ENCODE measurements at places on chromosomes 12 and 14.
A peak's percentile ranks its signal among the peaks of the same experiment; 100 is the strongest.

DNA sequence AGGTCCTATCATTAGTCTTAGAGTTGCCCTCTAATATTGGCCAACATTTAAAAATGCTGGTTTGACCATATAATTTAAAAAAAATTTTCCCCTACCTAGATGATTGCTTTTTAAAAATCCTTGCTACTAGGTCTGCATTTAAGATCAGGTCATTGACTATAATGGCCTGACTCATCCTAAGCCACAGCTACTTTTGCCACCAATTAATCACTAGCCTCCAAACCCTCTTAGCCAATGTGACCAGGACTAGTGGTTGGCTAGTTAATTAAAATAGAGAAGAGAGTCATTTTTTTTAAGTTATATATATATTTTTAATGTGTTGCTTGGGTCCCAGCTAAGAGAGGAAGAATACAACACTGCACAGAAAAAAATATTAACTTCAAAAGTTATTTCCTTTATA is 57.5 kb downstream of the SOS2 start:
- no peak for DNase-seq

GRCh38 chr14:51925980-51926379 is 63.4 kb upstream of the RTRAF start:
- DNase-seq = no peak

DNA sequence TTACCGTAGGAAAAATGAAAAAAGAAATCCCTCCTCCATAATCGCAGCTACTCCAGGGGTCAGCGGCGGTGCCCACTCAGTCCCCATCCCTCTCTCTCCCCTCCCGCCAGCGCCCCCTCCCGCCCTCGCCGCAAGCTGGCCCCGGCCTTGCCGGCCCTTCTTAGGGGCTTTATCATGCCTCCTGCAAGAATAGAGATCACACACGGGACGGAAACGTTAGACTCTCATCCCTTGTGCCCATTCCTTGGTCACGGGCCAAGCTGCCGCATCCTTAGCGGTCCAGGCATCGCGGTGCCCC is 692 bp upstream of the COX14 start:
- no peak for DNase-seq

DNA sequence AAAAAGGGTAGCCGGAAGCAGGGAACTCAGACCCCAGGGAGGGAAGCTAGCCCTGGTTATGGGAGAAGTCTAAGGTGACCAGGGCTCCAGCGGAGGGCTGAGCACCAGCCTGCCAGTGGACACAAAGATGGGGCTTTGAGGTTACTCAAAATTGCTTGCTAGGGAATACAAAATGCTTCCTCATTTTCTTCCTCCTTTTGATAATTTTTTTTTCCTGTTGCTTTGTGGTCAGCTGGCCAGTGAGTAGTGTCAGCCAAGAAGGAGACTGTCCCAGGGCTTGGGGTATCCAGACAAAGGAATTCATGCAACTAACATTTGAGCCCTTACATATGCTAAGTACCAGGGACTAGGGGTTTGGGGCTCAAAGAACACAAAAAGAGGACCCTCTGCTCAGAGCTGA is 206.2 kb downstream of the PPM1H start:
- no peak for DNase-seq

DNA sequence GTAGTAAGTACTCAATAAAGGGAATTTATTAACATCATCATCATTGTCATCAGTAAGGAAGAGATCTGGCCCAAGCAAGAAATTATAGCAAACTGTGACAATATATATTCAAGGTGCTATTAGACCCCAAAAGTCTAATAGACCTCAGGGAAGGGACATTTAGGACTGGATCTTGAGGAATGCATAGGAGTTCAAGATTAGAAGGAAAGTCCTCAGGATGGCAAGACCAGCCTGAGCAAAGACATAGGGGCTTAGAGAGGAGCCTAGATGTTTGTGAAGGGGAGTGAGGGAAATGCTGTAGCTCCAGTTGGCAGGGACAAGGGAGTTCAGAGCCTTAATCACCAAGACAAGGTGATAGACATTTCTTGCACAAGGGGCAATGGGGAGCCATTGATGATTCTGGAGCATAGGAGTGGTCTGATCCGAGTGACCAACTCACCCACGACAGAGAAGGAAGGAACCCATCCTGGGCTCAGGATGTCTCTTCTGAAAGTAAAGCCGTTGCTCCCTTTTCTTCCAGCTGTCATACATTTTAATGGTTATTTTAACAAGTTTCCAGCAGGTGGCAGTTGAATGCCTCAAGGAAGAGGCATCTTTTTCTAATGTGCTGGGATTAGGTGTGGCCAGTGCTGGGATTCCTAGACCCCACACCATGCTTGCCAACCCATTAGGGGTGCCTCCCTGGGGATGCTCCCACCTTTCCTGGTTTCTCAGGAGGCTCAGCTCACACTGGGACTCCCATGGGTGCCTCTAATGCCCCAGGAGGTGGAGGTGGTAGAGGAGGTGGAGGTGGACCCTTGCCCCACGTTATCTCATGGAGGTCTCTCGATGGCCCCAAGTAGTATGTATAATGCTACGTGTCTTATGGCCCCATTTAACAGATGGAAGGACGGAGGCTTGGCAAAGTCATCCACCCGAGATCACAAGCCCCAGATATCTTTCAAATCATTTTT is 37.8 kb downstream of the PHETA1 start:
- DNase-seq = peak; percentile 34

- DNase-seq = no peak
Measured at GRCh38 chr12:109737631-109738030, 24.0 kb downstream of the FAM222A start.

GRCh38 chr12:116919247-116919661 is 8.5 kb downstream of the FBXW8 start:
- no peak for DNase-seq

DNA sequence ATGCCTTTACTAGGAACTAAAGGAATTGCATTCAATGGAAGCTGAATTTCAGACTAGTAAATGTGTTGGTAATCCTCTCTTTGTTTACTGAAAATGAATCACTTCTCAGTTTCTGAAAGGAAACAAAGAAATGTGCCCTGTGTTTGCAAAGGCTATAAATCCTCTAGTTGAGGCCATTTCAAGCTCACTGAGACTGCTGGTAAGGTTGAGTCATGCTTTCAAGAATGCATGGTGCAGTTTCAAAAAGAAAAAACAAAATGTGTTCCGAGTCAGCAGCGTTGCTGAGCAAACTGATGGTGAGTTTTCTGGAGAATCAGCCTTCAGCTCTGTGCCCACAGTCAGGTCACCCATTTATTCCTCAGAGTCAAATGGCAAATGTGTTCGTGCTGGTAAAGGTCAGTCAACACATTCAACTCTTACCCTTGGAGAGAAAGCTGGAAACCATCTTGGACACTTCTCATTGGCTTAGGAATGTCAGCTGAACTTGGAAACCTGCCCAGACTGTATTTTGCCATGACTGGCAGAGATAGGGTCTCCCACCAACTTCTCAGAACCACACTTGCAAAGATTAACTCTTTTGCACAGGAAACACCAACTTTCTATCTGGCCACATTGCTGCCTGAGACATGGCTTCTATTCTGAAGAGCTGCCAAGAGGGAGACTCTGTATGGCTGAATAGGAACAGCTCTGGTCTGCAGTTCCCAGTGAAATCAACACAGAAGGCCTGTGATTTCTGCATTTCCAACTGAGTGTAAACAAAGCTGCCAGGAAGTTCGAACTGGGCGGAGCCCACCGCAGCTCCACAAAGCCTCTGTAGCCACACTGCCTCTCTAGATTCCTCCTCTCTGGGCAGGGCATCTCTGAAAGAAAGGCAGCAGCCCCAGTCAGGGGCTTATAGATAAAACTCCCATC is 484.4 kb downstream of the ATP23 start:
- no peak for DNase-seq

- DNase-seq = no peak
Measured at GRCh38 chr12:97790281-97790680, 327.7 kb downstream of the RMST start.

- no peak for DNase-seq
Measured at GRCh38 chr14:84496677-84497076, 1033.3 kb upstream of the FLRT2 start.

DNA sequence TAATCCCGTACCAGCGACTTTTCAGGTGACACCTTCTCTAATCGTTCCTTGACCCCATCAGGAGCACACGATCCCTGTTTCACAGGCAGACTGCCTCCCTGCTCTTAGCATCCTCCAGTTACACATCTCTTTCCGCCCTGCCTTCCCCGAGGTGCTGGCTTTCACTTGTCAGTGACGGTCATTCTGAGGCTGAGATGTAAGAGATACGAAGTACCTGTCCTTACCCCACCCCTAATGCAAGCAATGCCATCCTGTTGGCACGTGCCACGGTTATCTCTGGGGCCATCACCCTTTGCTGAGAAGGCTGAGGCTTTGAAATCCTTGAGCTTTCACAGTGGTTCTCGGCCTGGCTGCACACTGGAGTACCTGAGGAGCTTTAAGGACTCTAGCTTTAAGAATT is 24.4 kb downstream of the B4GALNT3 start:
- no peak for DNase-seq

GRCh38 chr14:34007902-34008301 is 57.0 kb upstream of the EGLN3 start:
- no peak for DNase-seq

GRCh38 chr14:73776194-73776537 is 62.0 kb upstream of the PNMA1 start:
- DNase-seq = no peak

DNA sequence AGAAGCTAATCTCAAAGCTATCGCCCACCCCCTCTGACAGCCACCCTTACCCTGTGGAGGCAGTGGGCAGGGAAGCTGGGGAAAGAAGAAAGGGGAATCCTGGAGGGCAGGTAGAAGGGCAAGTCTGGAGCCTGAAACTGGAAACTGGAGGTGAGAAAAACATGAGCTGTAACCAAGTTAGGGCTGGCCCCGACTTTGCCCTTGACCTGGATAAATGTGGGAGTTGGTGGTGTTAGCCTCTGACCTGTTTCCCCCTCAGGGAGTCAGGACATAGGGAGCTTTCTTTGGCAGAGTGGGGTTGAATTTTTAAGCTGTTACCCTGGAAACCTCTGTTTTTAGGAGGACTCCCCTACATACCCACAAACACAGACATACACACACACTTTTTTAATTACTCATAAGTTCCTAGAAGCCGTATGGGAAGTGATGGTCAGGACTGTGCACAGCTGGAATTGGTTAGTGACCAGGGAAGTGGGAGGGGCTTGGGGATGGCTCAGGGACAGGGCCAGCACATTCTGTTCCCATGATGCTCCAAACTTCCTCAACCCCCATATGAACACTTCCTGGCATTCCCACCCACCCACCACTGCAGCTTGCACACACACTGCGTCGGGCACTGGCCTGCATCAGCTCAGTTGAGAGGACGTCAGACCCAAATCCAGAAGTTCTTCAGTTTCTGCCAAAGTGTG is 5.0 kb upstream of the MMP19 start:
- DNase-seq = peak; percentile 97

- DNase-seq = no peak
Measured at GRCh38 chr12:3216097-3216496, 138.9 kb downstream of the TSPAN9 start.

DNA sequence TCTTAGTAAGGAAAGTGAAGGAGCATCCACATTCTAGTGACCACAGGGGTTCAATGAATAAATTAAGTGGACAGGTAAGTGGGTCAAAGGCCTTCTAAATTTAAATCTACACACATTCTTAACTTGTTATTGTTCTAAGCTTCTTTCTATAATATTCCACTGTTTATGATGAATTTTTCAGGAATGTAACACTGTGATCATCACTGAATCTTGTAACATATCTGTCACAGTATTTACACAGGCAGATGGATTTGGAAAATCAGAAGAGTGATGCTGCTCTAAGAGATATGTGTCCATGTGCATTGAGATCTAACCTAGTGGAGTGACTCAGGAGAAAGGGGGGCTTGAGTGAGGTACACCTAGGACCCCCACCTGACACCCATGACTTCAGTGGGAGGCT is 115.4 kb upstream of the OVCH1 start:
- DNase-seq = no peak

GRCh38 chr14:59265808-59266207 is 77.3 kb downstream of the DAAM1 start:
- no peak for DNase-seq

DNA sequence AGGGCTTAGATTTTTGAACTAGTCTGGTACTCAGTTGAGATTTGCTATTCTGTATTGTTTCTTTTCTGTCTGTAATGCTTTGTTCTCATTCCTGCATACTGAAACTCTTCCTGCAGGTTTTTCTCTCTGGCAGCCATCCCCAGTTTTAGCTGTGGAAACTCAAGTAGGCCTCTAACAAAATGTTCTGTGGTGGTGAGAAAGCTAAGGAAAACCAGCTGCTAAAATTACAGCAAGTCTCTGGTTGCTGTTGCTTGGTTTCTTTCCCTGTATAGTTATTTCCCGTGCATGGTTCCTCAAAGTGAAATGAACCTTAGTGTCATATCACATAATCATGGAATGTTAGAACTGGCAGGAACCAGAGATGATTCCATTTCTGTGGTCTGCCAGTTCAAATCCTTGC is 442.5 kb downstream of the NRXN3 start:
- peak; percentile 27 for DNase-seq

- no peak for DNase-seq
Measured at GRCh38 chr12:68665016-68665569, 21.7 kb upstream of the NUP107 start.

DNA sequence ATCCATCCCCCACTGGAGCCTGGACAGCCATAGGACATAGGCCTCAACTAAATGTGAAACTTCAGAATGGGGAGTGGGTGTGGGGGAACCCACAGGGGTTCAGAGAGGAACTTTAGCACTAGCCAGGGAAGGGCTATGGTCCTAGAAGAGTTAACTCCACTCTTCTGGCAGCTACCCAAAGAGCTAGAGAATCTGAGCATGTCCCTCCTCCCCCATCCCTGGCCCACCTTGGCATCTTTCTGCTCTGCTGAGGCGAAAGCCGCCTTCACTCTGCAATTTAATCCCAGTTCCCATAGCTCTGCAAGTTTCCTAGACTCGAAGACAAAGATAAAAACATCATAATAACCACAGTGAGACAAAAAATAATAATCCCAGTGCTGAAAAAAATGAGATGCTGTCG is 214.7 kb upstream of the RTL1 start:
- no peak for DNase-seq
